ENCODE measurements at places on chromosomes 11 and 22.

- no peak for DNase-seq
Observed at GRCh38 chr22:46012881-46013281, 35.9 kb upstream of the WNT7B start.

- no peak for DNase-seq
Observed at GRCh38 chr22:40107244-40107643, 70.5 kb upstream of the TNRC6B start.

- no peak for DNase-seq
Observed at GRCh38 chr22:27654546-27655445, 146.8 kb downstream of the MN1 start.

DNA sequence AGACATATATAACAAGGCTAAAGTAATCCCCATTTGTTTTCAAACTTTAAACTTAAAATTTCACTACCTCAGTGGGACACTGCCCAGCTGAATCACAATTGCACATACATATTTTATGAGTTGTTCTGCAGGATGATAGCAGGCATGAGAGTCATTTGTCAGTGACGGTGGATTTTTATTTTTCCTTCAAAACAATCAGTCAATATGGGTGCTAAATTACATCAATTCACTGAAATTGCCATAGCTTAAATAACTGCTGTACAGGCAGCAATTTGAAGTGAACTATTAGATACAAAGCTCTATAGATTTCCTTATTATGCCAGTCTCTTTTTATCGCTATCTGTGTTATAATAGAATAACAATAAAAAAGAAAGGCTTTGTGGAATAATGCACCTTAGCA, 784.6 kb upstream of the ANO3 start:
- DNase-seq: no peak

DNA sequence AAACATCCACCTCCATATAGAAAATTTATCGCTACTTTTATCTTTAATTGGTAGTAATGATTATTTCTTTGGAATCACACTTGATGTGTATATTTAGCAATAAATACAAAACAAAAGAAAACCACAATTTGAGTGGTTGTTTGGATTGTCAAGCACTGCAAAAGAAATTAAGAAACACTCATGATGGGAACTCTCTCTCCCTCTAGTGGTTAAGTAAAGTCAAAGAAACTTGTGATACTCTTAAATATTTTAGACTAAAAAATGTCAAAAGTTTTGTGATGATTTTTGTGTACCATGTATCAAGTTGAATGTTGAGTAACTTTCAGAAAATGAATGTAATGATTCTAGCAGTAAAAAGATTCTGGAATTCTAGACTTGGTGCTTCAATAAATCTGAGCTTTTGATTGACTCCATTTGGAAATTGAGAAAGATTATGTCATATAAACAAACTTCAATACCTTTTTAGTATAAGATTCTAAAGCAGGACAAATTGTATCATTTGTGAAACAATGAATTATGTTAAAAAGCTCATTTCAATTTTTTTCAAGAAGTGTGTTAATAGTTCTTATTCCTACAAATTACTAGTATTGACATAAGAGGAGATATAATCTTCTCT, 20.8 kb downstream of the MUC15 start:
- DNase-seq: no peak

DNA sequence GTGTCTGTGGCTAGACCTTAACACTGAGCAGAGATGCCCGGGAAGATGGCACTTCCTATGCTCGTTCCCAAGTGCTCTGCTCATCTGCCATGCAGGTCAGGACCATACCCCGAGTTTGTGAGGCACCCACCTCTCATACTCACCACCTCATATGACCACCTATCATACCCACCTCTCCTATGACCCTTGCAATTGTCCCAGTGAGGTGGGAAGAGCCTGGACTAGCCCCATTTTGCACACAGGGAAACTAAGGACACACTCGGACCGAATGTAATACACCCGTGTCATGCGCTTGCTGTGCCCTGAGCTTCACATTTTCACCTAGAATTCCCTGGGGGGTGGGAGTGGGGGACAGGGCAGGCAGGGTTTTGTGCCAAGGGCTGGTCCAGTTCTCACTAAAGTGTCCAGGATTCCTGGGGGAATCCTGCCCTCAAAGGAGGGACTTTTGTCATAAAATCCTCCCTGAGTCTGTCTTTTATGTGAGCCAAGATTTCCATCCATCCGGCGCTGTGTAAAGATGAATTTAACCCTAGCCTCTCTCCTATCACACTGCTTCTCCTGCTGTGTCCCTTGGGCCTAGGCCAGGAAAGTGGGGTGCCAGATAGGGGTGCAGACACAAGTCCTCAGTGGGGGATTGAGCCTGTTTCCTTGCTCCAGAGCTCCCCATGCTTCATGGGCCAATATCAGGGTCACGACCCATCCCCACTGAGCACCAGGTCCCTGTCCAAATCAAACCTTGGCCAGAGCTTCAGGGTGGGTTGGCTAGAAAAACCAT, 20.0 kb downstream of the TPBGL start:
- DNase-seq: no peak

GRCh38 chr11:108565653-108566052, 27.9 kb downstream of the EXPH5 start:
- DNase-seq: no peak

GRCh38 chr22:45683248-45683647, 11.6 kb downstream of the ATXN10 start:
- no peak for DNase-seq

GRCh38 chr11:74504100-74504691, 10.7 kb upstream of the LIPT2 start:
- no peak for DNase-seq

DNA sequence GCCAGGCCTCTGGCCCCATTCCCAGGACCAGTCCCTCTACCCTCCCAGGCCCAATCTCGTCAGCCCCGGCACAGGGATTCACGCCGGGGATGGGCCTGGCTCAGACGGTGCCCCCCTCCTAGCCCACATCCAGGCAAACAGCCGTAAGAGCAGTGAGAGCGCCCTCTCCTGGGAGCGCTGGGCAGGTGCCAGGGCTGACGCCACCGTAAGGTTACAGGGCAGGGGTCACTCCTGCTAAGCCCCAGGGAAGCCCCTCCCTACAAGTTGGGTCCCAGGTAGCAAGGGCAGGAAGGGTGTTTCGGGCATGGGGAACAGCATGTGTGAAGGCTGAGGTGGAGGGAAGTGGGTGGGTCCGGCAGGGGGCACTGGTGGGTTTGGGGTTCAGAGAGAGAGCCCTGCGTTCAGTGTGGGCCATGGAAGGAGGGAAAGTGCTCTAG, 19.2 kb upstream of the PPARA start:
- no peak for DNase-seq

DNA sequence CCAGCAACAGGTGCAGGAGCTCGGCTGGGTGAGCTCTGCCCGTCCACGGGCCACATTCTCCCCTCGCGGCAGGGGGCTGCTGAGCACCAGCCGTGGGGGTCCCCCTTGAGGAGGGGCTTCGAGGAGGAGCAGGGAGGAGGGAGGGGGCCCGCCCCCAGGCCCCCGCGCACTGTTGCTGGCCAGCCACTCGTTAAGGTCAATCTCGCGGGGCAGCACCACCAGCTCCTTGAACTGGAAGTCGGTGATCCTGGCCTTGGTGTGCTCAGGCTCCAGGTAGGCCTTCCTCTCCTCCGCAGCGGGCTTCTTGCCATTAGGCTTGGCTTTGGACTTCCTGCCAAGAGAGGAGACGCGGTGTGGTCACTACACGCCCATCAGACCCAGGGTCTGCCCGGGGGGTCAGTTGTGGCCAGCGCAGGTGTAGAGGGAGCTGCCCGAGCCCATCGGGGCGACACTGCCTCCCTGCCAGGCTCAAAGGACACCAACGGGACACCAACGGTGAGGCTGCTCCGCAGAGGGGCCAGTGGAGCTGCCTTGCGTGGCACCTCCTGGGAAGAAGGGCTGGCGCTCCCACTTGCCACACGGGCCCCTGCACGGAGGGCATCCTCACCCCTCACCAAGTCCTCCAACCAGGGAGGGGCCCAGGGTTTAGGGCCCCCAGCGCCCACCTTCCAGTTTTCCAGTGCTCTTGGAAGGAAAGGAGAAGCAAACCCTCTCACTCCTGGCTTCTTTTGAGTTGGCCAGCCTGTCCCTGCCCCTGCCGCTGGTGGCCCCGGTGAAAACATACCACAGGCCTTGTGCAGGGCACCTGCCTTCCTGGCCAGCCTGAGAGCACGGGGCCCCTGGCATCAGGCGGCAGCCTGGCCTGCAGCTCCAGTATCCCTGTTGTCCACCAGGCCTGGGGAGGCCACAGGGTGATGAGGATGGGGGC, 5.8 kb downstream of the MOB2 start:
- no peak for DNase-seq

GRCh38 chr11:3957437-3957836, 102.0 kb downstream of the STIM1 start:
- no peak for DNase-seq

- no peak for DNase-seq
Observed at GRCh38 chr22:19615001-19615461, 90.8 kb upstream of the CLDN5 start.

GRCh38 chr11:44221992-44222391, 87.9 kb downstream of the ALX4 start:
- DNase-seq: no peak

GRCh38 chr11:78391424-78391823, 26.2 kb downstream of the GAB2 start:
- DNase-seq: no peak

DNA sequence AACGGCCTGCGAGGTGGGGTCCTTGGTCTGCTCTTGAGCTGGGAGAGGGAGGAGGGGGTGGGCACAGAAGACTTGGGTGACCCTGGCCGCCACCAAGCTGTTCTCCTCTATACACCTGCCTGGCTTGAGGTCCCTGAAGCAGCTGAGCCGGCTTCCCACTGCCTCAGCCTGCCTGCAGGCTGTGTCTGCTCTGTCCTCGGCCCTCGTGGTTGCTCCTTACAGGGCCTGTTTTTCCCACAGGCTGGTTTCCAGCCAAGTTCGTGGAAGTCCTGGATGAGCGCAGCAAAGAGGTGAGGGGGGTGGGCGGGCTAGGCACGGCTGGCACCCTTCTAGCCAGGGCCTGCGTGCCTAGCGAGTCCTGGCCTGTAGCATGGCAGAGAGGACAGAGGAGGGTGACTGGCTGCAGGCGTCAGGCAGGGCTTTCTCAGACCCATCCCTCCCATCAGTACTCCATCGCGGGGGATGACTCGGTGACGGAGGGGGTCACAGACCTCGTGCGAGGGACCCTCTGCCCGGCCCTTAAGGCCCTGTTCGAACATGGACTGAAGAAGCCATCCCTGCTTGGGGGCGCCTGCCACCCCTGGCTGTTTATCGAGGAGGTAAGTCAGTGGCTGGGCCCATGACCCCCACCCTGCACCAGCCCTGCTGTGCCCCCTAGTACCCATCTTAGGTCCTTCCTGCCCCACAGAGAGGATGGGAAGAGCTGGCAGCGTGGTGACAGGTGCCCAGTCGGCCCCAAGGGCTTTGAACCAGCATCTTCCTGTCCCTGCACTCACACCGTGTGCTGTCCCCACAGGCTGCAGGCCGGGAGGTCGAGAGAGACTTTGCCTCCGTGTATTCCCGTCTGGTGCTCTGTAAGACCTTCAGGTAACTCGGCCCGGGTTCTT, 37.7 kb downstream of the SGSM3 start:
- no peak for DNase-seq

GRCh38 chr22:21734540-21735199, 924 bp downstream of the YPEL1 start:
- DNase-seq: no peak

DNA sequence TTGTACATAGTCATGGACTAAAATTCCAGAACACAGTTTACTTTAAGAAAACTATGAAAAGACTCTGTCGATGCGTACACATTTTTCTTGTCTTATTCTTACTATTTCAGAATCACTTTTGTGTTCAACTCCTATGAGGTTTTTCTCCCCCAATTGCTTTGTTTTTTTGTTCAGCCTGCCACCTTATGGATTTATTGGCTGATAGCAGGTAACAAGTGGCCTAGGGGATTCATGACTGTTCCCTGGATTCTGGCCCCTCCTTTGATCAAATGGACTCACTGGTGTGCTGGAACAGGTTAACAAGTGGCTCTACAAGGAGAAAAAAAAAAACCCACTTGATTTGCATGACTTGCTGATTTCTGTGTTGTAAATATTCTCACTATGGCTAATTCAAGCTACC, 10.6 kb downstream of the MMP20 start:
- no peak for DNase-seq

DNA sequence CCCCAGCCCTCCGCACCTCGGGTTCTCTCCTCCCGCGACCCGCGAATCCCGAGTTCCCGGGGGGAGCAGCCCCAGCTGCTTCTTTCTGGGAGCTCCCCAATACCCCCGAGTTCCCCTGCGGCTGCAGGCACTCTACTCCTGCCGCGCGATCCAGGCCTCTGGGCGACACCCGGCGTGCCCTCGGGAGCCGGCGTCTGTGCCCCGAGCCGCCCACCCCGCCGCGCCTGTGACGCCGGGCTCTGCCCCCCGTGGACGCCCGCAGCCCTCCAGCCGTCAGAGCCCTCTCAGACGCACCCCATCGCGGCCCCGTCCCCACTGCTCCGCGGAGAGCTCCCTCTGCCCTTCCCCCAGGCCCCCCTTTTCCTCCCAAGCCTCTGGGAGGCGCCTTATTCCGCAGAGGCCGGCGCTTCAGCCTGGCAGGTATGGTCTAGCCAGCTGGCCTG, 422 bp downstream of the GLB1L2 start:
- peak; percentile 32 for DNase-seq

DNA sequence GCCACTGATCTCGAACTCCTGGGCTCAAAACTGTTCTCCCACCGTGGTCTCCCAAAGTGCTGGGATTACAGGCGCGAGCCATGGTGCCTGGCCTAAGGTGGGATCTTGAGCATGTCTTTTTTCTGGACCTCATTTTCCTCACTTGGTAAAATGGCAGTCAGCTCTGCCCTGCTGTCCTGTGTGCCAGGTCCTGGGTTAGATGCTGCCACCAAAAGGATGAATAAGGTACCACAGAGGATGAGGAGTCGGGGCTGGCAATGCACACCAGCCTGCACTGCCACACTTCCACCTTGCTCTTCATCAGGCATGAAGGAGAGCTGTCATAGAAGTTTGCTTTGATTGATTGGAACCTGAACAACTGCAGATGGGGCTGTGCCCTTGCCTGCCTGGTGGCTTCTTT, 32.3 kb downstream of the ACO2 start:
- DNase-seq: no peak

DNA sequence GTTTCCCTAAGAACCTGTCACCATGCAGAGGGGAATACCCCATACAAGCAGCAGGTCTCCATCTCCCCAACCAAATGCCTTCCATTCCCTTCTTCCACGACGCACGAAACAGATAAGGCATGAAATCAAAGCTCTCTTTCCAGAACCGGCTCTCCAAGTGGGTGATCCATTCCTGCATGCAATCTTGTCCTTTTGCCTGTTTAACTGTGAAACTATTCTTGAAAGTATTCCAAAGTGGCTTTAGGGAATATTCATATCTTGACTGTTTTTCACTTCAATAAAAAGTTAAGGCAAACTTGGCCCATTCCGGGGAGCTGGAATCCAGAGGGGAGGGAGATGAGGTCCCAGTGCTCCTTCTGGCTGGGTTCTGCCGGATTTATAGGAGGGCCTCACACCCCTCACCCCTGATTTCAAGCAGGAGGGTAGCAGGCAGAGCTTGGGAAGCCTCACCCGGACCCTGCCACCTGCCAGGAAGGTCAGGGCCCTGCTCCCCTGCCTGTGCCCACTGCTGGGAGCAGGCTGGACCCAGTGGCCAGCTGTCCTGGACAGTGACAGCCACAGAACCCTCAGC, 60.9 kb downstream of the SCGB1A1 start:
- DNase-seq: no peak

GRCh38 chr11:15485432-15485831, 370.7 kb downstream of the INSC start:
- no peak for DNase-seq

GRCh38 chr22:41308544-41308947, 7.2 kb downstream of the ZC3H7B start:
- no peak for DNase-seq

Measured in stimulated activated naive CD8-positive, alpha-beta T cell treated with anti-CD3 and anti-CD28 coated beads, Interleukin-15, Interleukin-2, amounts not matched to agents 100 U/mL and 50 U/mL, for 24 hours (primary cell).